ENCODE measurements at places on chromosomes 7 and 10.

- DNase-seq: no peak
Observed at GRCh38 chr10:128031216-128031615, 95.0 kb downstream of the MKI67 start.

DNA sequence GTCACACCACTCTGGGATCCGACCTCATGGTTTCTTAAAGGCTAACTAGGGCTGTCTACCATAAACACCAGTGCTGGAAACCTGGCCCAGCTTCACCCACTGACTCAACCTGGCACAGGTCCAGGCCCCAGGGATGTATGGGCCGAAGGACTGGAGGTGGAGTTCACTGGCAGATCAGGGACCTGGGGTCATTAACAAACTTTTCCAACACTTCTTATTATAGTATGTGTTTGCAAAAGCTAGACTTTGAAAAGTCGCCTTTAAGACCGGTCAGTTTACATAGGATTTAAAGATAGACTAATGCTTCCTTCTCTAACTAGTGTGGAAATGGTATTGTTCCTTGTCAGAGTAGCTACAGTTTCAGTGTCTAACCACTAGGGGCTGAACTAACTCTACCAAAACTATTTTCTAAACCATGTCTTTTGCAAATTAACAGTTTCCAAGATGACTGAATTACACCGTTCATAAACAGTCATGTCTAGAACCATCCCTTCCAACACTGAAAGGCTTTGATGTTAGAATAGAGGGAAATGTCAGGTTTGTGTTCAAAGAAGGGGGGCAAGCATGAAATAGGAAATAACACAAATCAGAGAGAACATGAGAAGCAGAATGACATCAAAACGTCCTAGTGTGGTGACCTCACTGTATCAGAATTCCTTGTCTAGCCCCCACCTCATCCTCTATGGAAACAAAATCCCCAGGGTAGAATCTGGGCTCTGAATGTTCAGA lies 29.7 kb downstream of the STN1 start:
- DNase-seq: peak; percentile 13

DNA sequence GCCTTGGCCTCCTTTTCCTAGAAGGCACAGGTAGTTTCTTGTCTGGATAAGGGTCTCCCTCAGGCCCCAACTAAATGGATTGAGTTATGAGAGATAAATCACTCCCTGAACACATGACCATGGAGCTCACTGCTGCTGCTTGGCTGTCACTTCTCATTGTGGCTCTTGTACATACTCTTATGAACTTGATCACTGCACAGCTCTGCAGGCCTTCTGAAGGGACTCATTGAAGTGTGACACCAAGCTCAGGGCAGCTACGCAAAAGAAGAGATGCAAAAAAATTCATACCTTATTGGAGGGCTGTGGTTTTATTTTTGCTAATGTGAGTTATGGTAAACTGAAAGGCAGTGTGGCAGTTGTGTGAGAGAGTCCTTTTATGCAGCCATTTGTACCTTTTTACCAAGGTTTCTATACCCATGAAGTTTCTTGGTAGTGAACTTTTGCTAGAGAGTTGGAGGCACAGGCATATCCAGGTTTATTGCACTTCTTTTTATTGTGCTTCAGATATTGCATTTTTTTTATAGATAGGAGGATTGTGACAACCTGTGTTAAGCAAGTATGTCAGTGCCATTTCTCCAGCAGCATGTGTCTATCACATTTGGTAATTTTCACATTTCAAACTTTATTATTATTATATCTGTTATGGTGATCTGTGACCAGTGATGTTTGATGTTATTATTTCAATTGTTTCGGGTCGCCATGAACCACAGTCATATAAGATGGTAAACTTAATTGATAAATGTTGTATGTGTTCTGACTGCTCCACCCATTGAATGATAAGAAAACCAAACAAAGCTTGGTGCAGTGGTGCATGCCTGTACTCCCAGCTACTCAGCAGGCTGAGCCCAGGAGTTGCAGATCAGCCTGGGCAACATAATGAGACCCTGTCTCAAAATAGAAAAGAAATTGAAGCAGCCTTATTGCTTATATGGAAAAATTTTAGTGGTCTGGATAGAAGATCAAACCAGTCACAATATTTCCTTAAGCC lies 100.6 kb downstream of the LRRC4 start:
- no peak for DNase-seq

DNA sequence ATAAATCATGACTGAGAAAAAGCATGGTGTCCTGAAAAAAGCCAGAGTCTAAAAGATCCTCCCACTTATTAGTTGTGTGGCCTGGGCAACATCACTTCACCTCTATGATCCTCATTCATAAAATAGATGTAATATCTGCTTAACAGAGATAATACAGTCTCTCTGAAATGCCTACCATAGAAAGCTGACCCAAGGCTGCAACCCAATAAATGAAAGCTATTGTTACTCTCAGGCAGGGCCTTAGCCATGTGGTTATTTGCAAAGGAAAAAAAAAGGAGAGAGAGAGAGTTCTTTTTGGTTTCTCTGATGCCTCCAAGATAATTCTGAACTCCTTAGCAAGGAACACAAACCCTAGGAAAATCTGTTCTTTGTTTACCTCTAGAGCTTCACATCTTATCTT lies 7.9 kb downstream of the FAM13C start:
- DNase-seq: no peak

DNA sequence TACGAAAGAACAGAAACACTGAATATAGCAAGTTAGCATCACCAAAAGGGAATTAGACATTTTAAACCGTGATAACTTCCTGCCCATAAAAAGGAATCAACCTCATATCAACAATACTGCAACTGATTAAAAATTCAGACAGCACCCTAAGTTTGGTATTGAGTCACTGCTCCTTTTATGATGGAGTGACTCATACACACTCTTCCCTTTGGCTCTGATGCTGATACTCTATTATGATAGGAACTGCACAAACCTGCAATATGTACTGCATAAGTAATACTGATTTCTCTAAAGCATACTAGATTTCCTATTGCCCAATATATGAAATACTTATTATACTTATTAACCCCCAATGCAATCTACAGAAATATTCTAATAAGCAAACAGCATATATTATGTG lies 118.7 kb downstream of the PARD3 start:
- DNase-seq: no peak

- DNase-seq: no peak
Observed at GRCh38 chr10:2744547-2745200, 322.7 kb upstream of the PFKP start.

- no peak for DNase-seq
Observed at GRCh38 chr7:81574723-81575326, 195.0 kb downstream of the HGF start.

DNA sequence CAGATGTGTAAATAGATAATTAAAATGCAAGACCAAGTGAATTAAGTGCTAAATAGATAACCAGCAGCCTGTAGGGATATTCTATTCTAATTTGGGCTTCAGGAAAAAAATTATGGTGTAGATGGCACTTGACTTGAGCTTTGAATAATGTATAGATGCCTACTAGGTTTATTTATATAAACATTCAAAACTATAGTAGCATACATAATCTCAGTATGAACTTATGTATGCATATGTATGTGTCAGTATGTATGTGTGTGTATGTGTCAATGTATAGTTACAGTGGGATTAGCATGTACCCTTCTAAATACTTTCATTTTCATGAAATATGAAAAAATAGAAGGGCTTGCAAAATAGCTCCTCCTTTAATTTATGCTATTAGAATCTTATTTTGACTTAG lies 207.3 kb upstream of the PPP1R3A start:
- DNase-seq: no peak

GRCh38 chr7:153432063-153432462 lies 620.1 kb upstream of the DPP6 start:
- no peak for DNase-seq

- DNase-seq: no peak
Observed at GRCh38 chr7:97381815-97382554, 264.5 kb downstream of the SDHAF3 start.

DNA sequence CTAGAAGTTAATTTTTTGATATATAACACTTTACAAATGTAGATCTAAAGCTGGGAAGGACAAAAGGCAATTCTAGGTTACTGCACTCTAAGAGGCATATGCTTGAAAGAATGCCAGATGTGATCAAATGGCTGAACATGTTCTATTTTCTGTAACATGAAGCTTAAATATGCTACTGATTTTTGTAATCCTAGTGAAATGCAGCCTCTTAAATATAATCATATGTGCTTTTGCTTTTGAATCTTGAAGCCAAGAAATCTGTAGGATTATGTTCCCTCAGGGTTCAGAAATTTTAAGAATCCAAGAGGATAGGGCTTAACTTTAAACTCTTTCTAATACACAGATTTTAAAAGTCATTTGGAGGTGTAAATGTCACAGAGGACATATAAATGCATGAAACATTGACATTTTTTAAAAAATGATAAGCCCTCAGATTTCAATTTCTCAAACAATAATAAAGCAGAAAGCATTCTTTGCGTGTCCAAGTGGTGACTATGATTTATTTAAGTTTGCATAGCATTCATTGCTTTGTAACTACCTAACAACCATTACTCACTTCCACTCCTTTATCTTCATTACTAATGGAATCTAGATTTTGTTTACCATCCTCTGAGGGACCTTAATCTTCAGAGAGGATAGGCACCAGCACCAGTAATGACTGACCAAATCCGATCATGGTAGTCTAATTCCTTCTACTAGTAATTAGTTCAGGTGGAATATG lies 170.4 kb downstream of the MAGI2 start:
- DNase-seq: no peak

GRCh38 chr10:19518109-19518508 lies 298.1 kb upstream of the PLXDC2 start:
- DNase-seq: no peak

DNA sequence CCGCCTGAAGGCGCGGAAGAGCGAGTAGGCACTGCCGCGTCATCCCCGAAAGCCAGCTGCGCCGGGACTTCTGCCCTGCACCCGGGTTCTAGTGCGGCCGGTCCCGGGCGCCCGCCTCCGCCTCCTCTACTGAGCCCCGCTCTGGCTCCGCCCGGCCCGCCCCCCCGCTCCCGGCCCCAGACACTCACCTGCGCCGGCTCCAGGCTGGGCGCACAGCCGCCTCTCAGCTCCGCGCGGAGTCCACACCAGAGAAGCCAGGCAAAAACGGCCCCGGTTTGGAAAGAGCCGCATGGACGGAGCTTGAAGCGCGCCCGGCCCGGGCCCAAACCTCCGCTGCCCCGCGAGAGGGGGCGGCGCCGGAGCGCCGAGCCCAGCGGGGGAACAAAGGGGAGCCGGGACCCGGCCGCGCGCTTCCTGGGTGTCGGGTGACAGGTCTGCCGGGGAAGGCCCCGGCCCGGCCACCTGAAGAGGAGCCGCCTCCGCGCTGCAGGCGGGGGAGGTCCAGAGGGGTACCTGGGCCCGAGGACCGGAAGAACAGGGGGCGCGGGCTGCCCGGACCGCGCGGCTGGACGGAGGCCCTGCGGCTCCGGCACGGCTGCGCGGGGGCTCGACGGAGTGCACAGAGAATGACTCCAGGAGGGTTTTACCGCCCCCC lies 168.2 kb downstream of the NRF1 start:
- peak; percentile 21 for DNase-seq

GRCh38 chr7:128081808-128082207 lies 50.6 kb upstream of the LRRC4 start:
- no peak for DNase-seq

- no peak for DNase-seq
Observed at GRCh38 chr10:63462442-63462841, 3.3 kb downstream of the JMJD1C start.

DNA sequence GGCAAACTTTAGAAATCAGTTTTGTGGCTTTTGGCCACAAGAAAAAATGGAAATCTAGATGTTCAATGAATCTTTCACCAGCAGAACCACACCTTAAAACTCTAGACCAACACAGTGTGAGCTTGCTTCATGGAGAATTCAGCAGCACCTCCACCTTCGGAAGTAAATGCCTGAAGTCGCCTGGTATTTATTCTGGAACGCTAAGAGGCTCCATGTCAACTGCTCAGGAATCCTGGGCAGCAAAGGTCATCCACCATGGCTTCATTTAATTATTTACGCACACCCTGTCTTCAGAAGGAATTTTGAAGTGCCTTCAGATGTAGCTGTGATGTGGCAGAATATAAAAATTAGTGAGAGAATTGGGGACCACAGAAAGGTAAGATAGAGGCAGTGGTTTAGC lies 167.7 kb downstream of the GFRA1 start:
- no peak for DNase-seq

DNA sequence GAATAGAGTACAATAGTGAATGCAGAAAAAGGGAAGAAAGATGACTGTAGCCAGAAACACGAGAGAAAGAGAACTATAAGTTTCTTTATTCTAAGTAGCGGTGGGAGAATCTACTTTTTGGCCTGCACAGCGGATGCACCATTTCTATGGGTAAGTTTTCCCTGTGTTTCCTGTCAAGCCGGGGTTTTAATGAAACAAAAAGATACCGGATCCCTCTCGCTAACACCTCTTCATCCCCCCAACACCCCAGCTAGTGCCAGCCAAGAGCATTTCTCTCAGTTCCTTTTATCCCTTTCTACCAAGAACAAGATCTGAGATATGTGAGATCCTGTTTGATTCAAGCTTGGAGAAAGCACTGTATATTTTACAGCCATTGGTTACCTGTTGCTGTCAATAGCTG lies 14.7 kb downstream of the PTPRZ1 start:
- DNase-seq: no peak

- DNase-seq: peak; percentile 16
Observed at GRCh38 chr10:24723386-24723787, 300 bp downstream of the ARHGAP21 start.

- no peak for DNase-seq
Observed at GRCh38 chr7:98137826-98138151, 31.1 kb downstream of the LMTK2 start.
